ENCODE measurements at places on chromosomes 6 and 20.

DNA sequence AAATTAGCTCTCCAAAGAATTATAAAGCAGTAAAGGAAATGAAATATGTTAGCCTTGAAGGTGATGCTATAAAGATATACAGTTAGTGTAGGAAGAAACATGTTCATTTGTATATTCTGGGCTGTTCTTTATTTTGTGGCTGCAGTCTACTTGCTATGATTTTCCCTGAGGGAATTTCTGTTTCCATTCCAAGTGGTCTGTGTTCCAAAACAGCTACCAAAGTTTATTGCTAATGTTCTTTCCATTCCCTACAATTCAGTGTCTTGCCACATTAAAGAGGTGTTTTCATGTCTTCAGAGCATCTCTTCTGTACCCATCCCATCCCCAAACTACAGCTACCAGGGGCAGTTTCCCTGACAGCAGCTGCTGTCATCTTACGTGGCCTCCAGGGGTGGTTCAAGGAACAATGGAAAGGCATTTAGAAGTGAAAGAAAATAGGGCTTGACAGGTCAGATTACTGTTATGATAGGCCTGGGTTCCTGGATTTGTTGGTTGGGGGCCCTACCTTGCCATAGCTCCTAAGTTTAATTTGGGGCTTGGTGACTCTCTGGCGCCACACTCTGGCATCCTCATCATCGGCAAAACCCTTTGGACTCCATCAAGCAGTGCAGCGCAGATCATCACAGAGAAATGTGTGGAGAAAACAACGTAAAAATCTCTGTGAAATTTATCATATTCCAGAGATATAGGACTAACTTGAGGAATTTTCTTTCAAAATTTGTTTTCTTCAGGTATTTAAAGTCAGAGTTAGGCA is 33.8 kb upstream of the AIG1 start:
- peak; percentile 23 for DNase-seq

DNA sequence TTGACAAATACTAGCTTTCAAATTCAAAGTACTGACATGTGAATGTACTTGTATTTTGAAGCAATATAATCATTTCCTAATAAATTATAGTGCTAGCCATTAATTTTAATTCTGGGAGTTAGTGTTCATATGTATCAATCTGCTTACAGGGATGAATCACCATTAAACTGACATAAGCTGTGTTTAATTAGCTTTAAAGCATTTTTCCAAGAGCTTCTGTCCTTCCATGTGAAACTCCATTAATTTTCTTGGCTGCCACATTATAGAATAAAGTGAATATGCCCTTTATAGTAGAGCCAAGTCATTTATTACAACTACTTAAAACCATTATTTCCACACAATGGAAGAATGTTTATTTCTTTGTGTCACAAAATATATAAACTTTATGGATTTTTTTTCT is 150.8 kb downstream of the COL21A1 start:
- DNase-seq: no peak

- DNase-seq: no peak
These were observed 89.2 kb downstream of the TRMT11 start for GRCh38 chr6:126075335-126076071.

GRCh38 chr6:38054527-38055202 is 235.1 kb downstream of the ZFAND3 start:
- no peak for DNase-seq

DNA sequence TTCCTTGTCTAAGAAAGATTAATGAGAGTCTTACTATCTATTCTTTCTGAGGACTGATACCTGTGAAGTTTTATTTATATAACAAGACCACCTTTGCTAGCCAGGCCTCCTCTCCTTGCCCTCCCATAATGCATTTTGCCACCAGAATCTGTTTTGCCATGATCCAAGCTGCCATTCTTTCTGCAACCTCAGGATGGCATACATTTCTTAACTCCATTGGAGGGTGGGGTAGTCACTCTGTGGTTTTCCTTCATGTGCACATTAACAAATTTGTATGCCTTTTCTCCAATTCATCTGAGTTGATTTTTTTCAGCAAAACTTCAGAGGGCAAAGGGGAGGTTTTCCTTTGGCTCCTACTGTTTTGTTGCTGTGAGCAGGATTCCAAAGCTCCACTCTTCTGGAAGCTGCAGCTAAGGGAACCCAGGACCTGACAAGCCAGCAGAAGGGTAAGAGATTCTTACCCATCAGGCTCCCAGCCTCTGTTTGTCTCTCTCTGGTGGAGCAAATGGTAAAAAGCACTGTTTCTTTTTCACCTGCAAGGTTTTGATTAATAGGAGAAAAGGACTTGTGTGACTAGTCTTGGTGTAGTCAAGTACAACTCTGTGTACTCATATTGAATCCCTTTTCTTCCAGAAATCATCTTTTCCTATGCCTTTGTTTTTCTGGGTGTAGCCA is 26.2 kb upstream of the ENPP4 start:
- DNase-seq: no peak

- DNase-seq: no peak
These were observed 3.0 kb downstream of the WTAP start for GRCh38 chr6:159730332-159730676.

DNA sequence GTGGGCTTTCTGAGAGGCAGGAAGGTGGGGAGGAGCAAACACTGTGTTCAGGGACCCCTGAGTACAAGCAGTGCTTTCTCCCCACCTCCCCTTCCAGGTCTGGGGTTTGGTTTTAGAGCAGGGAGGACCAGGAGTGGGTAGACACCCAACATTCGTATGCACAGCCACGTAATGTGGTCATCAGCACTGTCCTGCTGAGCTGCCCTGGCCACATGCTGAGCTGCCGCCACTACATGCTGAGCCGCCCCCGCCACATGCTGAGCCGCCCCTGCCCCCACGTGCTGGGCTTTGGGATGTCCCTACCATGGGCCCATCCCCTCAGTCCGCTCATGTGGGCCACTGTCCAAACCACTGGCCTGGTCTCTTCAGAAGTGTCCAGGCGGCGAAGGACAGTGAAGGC is 214.9 kb upstream of the CST7 start:
- DNase-seq: no peak

GRCh38 chr6:122969999-122970533 is 26.0 kb upstream of the CLVS2 start:
- no peak for DNase-seq

Data from activated T-helper 9 cell treated with anti-CD3 and anti-CD28 coated beads, Interleukin-2, amount 50 U/mL, for 16 hours (primary cell).